ENCODE measurements at places on chromosomes 6 and 20.

- DNase-seq: no peak
Observed at GRCh38 chr6:84332139-84333034, 104.9 kb upstream of the CEP162 start.

- no peak for DNase-seq
Observed at GRCh38 chr6:164258421-164258820, 843.9 kb downstream of the QKI start.

- DNase-seq: no peak
Observed at GRCh38 chr20:57392512-57393271, 1.5 kb downstream of the RBM38 start.

- DNase-seq: no peak
Observed at GRCh38 chr20:31894980-31895675, 24.7 kb downstream of the TTLL9 start.

GRCh38 chr20:38871560-38871953 is 54.7 kb upstream of the FAM83D start:
- DNase-seq: no peak

DNA sequence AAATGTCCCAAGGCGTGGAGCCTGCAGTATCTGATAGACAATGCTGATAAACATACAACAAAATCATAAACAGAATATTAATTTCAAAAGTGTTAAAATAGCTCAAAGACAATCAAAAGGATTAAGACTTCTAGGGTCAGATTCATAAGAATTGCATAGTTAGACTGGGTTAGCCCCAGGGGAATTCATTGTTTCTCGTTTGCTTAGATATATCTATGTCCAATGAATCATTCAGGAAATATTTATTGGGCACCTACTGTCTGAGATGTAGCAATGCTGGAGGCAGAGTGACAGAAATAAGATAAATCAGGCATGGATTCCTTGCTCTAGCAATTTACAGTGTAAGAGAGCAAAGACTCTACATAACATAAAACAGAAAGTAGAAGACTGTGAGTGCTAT is 124.4 kb upstream of the PRL start:
- DNase-seq: no peak

- no peak for DNase-seq
Observed at GRCh38 chr6:38695227-38695900, 7.6 kb downstream of the GLO1 start.

DNA sequence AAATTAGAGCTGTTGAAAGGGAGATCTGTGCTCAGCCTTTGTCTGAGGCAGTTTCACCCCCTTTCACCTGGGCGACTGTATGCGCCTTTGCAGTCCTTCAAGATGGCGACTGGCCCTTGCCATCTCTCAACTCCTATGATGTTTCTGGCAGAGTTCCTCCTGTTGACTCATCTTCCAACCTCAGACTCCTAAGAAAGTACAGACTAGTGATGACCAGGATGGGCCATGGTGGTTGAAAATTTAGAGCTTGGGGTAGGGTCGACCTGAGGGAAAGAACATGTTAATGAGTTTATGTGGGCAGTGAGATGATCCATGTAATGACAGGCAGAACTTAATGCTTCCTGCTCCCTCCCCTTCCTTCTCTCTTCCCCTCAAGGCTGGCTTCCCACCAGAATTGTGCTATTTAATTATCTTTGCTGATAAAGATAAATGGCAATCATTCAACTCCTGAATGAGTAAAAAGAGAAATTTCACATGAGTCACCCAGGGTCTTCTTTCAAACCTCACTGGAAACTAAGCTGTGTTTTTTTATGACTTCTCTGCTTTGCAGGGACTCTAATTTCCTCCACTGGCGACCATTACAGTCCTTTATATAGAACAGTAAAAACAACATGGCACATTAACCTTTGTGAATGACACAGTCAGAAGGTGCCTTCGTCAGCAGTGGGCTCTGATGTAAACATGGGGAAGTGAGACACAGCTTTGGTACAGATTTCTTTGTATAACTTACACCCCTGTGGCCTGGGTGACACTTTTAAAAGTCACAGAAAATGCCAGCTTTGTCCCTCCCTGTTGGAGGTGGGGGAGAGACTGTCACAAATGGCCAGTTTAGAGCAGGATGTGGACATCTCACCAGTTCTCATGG is 103.5 kb downstream of the SCP2D1 start:
- DNase-seq: no peak

GRCh38 chr6:27188885-27189418 is 58.5 kb upstream of the PRSS16 start:
- peak; percentile 63 for DNase-seq

DNA sequence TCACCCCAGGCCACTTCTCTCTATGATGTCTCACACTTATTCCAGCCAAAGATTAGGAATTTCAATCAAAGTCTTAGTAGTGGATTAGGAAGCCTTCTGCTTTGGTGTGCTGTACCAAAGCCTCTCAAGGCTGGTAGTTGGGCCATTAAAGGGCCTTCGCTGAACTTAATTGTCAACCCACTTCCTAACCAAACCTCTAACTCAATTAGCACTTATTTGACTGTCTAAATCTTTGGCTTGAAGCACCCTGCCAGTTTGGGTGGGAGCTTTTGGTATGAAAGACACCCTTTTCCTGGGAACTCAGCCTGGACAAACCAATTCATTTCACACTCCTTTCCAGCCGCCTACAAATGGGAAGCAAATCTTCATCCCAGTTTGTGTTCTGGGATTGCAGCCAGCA is 81.5 kb downstream of the BMP2 start:
- no peak for DNase-seq

- DNase-seq: no peak
Observed at GRCh38 chr20:58233881-58234528, 5.6 kb upstream of the ANKRD60 start.

GRCh38 chr20:37673444-37673843 is 20.4 kb upstream of the CTNNBL1 start:
- no peak for DNase-seq

DNA sequence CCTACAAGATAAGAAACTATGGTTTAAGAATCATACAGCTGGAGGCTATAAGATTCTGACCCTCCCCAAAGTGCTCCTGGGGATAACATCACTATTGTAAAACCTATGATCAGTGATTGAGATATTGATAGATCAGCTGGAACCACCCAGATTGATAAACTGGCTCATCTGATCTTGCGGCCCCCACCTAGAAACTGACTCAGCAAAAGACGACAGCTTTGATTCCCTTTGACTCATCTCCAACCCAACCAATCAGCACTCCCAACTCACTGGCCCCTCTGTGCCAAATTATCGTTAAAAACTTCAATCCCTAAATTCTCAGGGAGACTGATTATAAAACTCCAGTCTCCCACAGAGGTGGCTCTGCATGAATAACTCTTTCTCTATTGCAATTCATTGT is 106.4 kb downstream of the SCP2D1 start:
- DNase-seq: no peak

DNA sequence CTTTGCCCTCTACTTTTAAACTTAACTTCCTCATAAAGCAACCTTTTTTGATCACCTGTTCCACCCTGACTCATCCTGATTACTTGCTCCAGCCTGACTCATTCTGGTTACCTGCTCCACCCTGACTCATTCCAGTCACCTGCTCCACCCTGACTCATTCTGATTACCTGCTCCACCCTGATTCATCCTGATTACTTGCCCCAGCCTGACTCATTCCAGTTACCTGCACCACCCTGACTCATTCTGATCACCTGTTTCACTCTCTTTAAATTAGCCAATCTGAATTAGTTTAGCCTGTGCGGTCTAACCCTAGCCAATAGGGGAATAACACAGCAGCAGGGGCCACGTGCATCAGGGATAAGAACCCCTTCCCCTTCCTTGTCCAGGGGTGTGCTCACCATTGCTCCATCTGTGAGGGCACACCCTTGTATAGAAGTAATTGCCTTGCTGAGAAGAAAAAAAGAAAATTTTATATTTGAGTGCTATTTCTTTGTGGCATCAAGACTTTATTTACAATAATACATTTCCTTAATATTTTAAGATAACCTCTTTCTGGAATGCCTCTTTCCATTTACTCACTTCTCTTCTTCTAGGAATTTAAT is 17.9 kb downstream of the HLA-G start:
- no peak for DNase-seq

DNA sequence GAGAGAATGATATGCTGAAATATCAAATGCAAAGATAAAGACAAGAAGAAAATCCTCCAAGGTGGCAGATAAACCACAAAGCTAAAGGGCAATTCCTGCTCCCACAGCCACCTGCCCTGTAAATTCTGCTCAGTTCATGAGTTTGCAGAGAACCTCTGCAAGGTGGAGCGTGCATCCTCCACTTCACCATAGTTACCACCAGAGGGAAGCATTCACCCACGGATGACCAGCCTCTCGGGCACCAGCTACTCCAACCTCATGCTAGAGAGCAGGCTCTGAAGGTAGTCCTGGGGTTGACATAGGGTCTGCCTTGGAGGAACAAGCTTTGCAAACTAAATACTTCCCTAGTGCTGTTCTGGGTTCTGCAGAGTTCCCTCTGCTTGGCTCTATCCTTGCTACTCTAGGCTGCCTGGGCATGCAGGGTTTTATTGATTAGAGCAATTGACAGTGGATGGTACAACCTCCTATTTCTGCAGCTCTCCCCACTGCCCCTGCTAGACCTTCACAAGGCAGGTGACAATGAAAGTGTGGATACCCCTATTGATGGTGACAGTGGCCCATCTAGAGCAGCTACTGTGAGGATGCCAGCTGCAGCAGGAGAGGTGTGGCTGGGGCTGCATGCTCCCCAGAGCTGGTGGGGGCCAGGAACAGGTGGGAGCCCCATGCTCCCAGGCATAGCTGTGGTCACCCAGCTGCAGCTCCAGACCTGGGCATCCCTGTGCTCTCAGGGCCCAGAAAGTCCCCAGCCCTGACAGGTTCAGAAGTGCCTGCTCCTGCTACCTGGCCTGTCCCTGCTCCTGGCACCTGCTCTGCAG is 51.1 kb downstream of the GGTLC1 start:
- DNase-seq: no peak

DNA sequence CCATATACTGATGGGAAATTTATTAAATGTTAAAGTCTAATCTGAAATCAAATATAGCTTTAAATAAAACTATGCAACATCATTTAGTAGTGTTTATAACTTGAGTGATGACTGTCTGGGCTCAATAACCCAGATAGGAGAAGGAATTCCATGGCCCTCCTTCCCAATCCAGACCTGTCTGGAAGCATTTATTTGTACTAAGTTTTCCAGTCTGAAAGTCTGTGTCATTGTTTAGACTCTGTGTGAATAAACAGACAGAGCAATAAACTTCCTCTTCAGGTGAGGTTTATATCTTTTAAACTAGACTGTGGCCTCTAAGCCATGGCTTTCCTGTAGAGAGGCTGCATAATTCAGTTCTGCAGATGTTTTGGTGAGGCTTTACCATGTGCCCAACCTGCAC is 176.4 kb downstream of the SOX4 start:
- DNase-seq: no peak

DNA sequence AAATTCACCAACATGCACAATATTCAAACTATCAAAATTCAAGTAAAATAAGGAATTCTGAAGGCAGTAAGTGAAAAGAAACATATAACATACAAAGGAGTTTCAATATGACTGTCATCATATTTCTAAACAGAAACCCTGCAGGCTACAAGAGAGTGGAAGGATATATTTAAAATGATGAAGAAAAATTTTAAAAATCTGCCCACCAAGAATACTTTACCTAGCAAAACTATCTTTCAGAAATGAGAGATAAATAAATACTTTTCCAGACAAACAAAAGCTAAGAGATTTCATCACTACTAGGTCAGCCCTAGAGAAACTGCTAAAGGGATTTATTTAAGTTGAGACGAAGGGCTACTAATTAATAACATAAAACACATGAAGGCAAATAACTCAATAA is 73.8 kb upstream of the MANEA start:
- no peak for DNase-seq

DNA sequence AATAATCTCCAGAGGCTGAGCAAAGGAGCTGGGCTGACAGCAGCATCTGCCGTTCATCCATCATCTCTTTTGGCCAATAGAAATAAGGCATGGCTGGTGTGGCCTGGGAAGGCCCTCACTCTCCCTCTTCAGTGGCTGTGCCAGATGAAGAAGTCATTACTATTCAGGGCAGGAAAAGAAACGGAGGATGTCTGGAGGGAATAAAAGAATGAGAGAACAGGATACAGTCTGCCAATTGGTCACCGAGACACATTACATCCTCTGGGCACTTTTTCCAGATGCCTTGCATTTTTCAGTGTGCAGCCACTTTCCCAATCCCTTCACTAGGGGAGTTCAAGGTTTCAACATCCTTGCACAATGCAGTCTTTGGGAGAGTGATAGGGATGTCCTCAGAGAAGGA is 32.2 kb upstream of the VGLL2 start:
- DNase-seq: no peak

DNA sequence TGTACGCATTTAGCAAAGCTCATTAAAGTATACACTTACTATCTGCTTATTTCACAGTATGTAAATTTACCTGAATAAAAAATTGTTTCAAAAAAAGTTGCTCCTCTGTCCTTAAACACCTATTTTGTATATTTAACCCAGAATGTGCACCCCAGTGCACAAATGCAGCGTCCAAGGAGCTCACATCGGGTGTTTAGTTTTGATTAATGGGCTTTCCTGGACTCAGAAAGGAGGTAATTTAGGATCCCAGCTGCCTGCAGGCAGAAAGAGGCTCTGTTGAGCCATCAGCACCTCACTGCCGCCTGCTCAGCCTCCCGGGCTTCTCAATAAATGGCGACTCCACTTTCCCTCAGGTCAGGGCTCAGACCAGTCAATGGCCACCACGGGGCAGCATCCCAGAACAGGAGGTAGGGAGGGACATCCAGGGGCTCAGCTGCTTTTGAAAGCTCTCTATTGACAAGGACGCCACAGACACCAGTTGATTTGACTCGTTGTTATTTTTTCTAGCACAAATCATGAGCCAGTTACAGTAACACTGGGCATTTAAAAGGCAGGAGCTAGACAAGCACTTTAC is 70.2 kb upstream of the TBC1D7 start:
- no peak for DNase-seq

DNA sequence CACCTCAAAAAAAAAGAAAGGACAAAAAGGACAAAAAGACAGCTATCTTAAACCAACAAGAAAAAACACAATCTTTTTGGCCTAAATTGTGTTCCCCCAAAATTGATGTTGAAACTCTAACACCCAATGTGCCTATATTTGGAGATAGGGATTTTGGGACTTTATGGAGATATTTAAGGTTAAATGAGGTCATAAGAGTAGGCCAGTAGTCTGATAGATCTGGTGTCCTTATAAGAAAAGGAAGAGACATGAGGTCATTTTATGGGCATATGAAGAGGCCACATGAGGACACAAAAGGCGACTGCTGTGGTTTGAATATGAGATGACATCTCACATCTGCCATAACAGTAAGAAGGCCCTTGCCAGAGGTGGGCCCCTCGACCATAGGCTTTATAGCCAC is 49.5 kb downstream of the TRIM38 start:
- no peak for DNase-seq
